Activated CD4-positive, alpha-beta T cell treated with anti-CD3 and anti-CD28 coated beads, Interleukin-2, amount 50 U/mL, for 16 hours (primary cell): ENCODE measurements at places on chromosomes 4 and X.

- no peak for DNase-seq
Observed at GRCh38 chr4:100240008-100240407, 49.7 kb upstream of the DDIT4L start.

DNA sequence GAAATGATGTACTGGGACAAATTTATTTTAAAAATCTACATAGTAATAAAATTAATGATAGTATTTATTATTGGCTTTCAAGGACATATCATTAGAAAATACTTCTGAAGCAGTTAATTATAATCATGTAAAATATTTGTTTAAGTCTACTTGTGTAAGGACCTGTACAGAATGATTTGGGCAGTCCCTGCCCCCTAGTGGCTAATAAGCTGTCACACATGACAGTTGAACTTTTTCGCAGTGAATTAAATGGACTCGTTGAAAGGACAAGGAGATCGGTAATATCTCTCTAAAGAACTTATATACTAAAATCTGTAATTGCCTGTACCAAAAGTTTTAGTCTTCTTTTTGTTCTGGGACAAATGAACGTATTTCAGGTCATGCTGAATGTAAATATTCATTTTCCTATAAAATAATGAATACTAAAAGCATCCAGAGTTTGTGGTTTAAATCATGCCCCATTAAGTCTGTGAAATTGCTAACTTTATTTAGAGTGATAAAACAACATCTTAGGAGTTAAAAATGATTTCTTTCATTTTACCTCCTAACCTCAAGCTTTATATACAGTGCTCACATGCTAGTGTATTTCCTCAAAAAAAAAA, 13.6 kb downstream of the EXOC1 start:
- peak; percentile 50 for DNase-seq

DNA sequence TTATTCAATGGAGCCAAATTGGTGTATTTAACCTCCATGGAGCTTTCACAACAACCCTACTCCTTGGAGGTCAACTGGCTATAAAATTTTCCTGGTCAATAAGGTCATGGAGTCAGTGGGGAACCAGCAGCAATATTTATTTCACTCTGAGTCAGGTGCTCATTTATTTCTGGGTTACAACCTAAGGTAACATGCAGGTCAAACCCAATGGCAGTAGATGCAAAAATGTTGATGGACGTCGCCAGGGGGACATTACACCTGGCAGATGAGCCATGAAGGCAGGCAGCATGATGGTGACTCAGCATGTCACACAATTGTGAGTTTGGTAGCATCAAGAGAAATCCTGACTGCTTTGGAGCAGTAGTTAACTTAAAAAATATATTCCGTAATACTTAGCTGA, 514.1 kb downstream of the IL15 start:
- no peak for DNase-seq

GRCh38 chr4:54679813-54680212, 22.1 kb downstream of the KIT start:
- DNase-seq = no peak

GRCh38 chr4:46491455-46491854, 101.5 kb upstream of the GABRA2 start:
- DNase-seq = no peak

DNA sequence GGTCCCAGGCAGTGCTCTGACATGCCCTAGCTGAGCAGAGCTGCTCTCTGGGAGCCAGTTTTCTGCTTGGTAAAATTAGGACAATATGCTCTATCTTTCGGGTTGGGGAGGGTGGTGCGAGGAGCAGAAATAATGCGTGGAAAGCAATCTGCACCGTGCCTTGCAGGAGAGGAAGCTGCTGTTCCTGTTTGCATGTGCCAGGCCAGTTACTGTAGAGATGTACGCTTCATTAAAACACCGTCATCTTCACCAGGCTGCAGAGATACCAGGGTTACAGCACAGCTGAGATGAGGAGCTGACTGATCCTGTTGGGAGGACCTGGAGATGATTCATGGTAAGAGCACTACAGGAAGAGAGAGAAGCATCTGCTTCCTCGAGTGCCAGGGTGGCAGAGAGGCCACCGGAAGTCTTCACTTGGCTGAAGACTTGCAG, 29.5 kb upstream of the IRF2 start:
- peak; percentile 59 for DNase-seq

- no peak for DNase-seq
Observed at GRCh38 chr4:165209796-165210195, 2.4 kb downstream of the KLHL2 start.

GRCh38 chr4:100889898-100890297, 372.1 kb upstream of the EMCN start:
- DNase-seq = no peak

DNA sequence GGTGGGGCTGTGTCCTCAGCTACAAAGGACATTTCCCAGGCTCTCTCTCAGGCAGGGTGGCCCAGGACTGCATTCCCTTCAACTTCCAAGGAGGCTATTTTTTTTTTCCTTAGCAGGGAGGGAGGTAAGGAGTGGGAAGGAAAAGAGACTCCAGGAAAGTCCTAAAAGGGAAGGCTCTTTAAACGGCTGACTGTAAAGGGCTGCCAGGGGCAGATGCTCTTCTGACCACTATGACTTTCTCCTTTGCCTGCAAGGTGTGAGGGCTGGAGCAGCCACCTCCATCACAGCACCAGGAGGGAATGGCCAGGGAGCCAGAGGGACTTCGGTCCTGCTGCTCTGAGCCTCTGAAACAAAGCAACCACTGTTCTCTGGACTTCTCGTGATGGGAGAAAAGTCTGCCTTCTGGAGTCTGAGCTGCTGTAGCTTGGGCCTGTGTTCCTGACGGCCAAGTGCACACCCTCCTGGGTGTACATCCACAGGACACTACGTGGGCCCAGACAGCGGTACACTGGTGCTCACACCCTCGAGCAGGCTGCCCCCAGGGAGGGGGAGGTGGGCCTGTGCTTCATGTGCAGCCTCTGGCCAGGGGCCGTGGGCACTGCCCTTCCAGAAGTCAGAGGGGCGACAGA, 17.9 kb downstream of the NAT8L start:
- no peak for DNase-seq

- no peak for DNase-seq
Observed at GRCh38 chr4:112176596-112176995, 31.3 kb downstream of the FAM241A start.

- DNase-seq = peak; percentile 47
Observed at GRCh38 chr4:145061318-145061920, 36.6 kb downstream of the ANAPC10 start.

GRCh38 chr4:89162496-89162895, 51.2 kb downstream of the TIGD2 start:
- DNase-seq = no peak

DNA sequence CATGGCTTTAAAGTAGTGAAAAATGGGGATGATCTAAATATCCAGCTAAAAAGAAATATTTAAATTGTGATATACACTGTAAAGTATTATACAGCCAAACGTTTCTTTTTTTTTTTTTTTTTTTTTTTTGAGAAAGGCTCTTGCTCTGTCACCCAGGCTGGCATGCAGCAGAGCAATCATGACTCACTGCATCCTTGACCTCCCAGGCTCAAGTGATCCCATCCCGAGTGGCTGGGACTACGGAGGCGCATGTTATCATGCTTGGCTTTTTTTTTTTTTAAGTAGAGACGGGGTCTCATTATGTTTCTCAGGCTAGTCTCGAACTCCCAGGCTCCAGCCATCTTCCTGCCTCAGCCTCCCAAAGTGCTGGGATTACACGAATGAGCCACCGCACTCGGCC, 17.1 kb downstream of the SMIM14 start:
- DNase-seq = no peak

- no peak for DNase-seq
Observed at GRCh38 chr4:175770555-175770954, 41.5 kb downstream of the GPM6A start.

GRCh38 chr4:89303177-89303576, 4.4 kb downstream of the GPRIN3 start:
- DNase-seq = peak; percentile 92

GRCh38 chr4:41561244-41561643, 23.3 kb downstream of the LIMCH1 start:
- no peak for DNase-seq

- DNase-seq = no peak
Observed at GRCh38 chr4:6435010-6435409, 37.4 kb downstream of the PPP2R2C start.

DNA sequence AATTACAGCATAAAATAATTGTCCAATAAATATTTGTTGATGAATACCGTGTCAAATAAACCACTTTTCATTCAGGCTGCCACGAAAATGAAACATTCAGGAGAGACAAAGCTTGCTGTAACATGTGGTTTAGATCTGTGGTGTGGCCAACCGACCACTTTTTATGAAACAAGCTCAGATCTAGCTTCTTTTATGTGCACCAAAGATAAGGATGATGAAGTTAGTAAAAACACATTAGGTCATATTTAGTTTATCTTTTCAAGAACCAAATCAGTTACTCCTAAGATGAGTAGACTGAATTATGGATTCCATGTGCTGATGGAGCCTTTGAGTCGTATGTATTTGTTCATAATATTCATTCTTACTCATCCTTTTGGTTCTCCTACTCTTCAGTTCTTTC, 35.8 kb downstream of the STOX2 start:
- no peak for DNase-seq

- DNase-seq = peak; percentile 63
Observed at GRCh38 chrX:8743126-8743732, 11.3 kb upstream of the ANOS1 start.

DNA sequence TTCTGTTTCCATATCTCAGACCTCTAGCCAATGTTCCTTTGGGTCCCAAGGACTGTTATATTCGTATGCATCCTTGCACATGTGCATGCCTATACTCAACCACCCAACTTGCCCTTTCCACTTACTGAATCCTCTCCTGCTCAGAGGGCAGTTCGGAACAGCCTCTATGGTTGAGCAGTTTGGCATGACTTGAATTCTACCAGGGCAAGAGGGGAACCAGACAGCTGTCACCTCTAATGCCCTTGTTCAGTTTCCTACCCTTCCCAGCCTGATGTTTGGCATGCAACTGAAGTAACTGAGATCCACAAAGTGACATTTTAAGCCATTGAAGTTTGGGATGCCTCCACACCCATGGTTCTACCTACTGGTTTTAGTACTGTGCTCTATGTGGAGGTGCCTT, 17.5 kb downstream of the DRP2 start:
- no peak for DNase-seq

- DNase-seq = no peak
Observed at GRCh38 chrX:39639871-39640270, 457.9 kb downstream of the BCOR start.

- DNase-seq = no peak
Observed at GRCh38 chr4:112083587-112084347, 61.5 kb upstream of the FAM241A start.

DNA sequence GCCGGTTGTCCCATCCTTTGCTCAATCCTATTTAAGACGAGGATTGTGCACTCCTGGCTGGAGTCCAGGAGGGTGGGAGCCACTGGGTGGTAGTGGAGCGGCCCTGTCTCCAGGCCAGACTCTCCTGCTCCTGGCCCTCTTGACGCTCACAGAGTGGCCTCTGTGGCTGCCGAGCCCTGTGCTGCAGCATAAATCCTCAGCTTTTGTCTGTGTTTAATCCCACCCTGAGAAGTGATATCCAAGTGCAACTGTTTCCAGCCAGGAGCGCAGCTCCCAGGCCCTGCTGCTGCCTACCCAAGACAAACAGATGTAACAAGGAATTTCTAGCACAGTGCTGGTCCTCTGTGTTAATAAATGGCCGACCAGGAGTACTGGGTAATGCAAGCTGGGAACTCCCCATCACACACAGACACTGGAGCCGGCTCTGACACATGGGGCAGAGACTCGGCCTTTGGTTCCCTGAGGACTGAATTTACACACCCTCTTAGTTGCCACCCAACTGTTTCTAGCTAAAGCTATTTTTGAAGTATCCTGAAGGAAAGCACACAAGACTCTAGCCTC, 85.3 kb downstream of the GATB start:
- no peak for DNase-seq

DNA sequence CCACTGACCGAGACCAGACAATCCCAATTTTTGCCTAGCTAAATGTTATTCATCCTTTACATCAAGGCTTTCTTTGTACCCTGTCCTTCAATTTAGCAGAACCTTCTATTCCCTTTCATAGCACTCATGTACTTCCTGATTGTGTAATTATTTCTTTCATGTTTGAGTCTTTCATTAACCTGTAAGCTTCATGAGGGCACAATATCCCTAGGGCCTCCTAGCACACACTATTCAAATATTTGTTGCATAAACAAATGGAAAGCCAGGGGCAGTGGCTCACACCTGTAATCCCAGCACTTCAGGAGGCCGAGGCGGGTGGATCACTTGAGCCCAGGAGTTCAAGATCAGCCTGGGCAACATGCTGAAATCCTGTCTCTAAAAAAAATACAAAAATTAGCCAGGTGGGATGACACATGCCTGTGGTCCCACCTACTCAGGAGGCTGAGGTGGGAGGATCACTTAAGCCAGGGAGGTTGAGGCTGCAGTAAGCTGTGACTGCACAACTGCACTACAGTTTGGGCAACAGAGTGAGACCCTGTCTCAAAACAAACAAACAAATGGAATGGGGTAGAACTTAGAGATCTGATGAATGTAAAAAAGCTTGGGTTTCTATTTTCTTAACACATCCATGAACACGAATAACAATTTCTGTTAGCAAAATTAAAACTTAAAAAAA, 59.0 kb downstream of the SAT1 start:
- DNase-seq = no peak

DNA sequence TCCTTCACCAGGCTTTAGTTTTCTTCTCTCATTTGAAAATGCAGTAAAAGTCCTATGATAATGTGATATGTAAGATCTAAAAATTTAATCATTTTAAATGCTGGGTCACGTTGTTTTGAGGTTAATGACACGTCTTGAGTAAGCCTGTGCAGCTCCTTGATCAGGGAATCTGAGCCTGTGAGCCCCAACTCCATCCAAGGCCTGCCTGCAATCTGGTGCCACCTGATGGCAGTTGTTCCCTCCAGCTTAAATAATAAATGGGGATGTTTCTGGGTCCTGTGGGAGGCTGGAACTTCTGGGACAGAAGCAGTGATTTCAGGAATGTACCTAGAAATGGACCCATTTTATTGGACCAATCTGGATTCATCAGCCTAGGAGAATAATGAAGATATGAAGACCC, 455.4 kb upstream of the ADGRL3 start:
- DNase-seq = no peak

DNA sequence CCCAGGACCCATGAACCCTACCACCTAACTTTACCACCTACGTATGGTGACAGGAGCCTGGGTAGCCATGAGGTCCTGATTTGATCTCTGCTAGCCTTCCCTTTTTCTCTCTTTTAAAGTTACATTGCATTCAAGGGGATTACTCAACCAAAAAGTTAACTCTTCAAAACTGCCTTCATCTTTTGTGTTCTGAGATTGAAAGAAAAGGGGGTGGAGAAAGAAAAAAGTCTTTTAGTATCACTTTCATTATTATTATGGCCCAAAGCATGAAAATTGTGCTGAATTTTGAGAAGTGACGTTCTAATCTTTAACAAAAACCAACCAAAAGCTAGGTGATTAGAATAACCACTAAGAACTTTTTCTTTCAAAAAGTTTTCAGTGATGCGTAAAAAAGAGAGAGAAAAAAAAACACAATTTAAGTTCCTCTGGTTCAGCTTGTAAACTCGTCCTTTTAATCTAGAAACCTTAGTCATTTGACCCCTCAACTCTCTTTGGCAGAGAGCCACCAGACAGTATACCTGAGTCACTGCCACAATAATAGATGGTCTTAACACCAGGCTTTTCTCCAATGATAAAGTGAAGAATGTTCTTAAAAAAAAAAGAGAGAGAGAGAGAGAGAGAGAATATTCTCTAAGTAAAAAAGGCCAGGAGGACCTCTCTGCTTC, 347.4 kb upstream of the FGF13 start:
- peak; percentile 33 for DNase-seq
